NCI-H1105 treated with DMSO at 0.1 percent for 48 hours (cell line): ENCODE measurements at places on chromosomes 3 and 15.

DNA sequence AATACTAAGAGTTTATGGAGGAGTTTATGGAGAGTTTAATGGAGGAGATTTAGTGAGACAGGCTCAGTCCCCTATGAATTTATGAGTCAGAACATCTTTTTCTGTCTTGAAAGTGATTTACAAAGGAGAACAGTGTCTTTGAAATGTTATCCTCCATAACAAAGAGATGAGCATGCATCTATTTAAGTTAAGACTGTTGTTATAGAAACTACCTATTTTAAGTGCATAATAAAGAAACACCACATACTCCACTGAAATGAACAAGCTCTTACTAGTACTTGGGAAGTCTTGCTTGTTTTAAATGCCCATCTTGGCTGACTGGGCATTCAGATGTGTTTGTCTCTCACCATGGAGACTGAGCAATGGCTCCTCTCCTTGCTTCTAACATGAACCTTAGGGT, 118.7 kb upstream of the ACP3 start:
- DNase-seq = no peak

GRCh38 chr3:69370156-69370883, 15.6 kb downstream of the FRMD4B start:
- no peak for DNase-seq

DNA sequence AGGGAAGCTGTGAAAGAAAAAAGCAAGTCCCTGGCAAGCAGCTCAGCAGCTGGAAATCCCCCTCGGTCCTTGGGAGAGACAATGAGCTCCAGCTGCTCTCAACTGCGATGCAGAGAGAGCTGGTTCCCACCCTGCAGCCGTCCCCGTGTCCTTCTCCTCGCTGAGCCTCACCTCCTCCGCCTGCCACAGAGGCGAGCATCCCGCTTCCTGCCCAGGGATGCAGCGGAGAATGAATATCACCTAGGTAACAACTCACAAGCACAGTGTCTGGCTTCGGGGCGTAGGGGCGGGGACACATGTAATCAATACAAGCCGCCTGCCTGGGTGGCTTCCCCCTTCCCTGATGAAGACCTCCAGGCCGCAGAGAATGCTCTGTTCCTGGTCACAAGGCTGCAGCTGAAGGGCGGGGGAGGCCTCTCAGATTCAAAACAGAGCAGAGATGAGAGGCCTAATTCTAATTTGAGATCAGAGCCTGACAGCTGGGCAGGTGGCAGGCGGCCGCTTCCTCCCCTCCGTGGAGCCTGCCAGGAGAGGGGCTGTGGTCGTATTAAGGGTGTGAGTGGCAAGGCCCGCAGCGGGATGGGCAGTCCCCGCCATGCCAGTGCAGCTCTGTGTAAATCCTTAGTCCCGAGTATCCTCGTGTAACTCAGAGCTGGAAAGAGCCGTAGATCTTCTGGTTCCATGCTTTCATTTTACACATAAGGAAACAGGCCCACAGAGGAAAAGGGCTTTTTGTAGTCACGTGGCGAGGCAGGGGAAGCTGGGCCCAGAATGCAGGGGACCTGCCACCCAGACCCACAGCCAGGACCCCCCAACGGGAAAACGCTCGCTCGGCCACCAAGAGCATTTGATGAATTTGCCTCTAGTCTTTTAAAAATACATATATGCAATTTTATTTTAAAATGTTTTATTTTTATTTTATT, 24.3 kb downstream of the ZDHHC19 start:
- DNase-seq = peak; percentile 95

GRCh38 chr3:73516631-73517030, 108.1 kb downstream of the PDZRN3 start:
- DNase-seq = peak; percentile 64

- DNase-seq = no peak
Observed at GRCh38 chr15:83109532-83109931, 2.1 kb downstream of the TM6SF1 start.

GRCh38 chr3:122092460-122093165, 37.5 kb downstream of the CD86 start:
- DNase-seq = no peak

- DNase-seq = no peak
Observed at GRCh38 chr15:90419738-90420406, 31.8 kb downstream of the IQGAP1 start.

DNA sequence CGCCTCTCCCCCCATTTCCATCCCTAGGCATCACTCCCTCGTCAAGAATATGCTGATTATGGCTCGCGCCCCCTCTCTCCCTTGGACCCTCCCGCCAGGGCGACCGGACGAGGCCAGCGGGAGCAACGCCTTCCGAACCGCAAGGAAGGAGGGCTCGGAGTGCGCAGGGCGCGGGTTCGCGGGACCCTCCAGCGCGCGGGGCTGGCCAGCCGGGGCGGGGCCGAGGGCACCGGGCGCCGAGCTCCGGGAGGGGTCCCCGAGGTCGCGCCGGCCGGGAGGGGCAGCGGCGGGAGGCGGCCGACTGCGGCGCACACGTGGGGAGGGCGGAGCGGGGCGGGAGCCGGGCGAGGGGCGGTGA, 483 bp downstream of the EHD4 start:
- DNase-seq = no peak

GRCh38 chr3:65151666-65152065, 463.9 kb upstream of the ADAMTS9 start:
- no peak for DNase-seq

GRCh38 chr3:83002869-83003445, 1241.5 kb upstream of the GBE1 start:
- peak; percentile 91 for DNase-seq

GRCh38 chr15:70195587-70196305, 98.0 kb upstream of the TLE3 start:
- no peak for DNase-seq

GRCh38 chr3:173398111-173398479, 551 bp downstream of the NLGN1 start:
- DNase-seq = no peak

DNA sequence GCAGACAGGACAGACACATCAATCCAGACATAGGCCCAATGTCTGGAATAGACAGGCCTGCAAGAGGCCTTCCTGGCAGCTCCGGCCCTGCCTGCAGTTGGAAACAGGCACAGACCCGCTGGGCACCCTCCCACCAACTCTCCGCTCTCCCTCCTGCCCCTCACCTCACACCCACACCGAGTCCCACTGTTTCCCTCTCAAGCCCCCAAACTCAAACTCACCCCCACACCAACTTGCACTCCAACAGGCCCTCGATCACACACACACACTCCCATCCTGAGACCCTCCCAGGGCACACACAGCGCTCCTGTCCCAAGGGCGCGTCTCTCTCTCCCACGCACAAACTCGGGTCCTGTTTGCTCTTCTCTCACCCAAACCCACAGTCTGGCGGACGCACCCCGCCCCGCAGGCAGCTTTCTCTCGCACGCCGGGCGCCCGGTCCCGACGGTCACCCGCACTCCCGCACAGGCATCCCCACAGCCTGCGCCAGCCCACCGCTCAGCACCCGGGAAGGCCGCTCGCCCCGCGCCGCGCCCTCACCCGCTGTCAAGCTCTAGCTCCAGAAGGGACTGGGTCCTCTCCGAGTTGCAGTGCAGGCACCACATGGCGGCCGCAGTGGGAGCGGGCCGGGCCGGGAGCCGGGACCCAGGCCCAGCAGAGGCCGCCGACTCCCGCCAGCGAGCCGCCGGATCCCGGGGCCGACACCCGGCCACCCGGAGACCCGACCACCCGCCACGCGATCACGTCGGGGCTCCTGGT, 106.2 kb downstream of the IQSEC1 start:
- no peak for DNase-seq

DNA sequence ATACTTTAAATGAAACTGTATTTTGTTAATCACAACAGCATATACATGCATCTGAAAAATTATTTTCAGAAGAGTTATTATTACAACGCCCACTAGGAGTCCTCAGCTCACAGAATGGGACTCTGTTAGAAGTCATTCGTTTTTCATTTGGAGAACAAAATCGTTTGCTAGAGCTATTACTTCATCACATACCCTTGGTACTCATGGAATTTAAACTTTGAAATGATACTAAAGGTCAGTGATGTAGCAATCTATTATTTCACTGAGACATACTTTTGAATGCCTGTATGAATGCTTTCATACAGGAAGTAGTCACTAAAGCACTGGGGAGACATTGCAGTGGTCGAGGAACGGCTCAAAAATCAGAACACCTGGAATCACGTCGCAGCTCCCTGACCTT, 198.1 kb downstream of the MBNL1 start:
- DNase-seq = no peak

DNA sequence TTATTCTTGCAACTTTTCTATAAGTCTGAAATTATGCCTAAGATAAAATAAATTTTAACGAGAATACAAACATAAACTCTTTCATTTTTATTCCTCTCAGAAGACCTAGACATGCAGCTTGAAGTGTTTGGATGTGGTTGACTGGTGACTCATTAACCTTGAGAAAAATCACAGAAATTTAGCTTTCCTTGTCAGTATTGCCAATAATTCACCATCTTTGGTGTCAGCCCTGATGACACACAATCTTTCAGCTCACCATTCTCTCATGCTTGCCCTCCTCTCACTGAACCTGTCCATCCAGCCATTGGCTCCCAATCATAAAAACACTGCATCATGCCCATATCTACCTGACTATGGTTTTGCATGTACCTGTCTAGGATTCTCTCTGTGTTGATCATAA, 22.6 kb upstream of the TNFAIP8L3 start:
- no peak for DNase-seq

DNA sequence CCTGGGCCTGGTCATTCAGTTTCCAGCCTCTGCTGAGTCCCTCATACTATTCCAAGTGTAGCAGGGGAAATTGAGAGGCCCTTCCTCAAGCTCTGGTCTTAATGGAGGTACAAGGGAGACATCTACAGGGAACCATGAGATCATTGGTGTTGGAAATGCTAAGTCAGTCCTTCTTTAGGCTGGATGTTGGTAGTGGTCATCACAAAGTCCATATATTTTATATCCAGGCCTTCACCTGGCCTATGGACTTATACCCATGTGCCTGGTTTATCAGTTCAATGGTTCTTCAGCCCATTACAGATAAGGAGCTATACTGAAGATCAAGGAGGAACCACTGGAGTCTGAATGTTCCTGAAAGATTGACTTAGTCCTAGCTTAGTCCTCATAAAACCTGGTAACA, 135.0 kb downstream of the STAG1 start:
- DNase-seq = no peak

DNA sequence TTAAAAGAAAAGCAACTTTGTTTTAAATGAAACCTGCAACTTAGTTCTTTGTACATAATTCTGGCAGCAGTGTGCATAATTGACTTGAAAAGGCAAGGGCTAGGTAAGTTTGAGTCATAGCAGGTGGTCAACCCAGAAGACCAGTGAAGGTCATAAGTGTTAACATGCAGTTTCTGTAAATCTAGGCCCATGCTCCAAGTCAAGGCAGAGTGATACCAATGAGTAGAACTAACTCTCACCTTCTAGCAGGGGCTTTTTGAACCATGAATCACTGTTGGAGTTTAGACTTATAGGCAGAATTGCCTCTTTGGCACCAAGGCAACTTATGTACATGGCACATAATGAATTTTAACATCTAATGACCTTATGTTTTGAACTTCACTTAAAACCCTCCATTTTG, 29.5 kb upstream of the IL20RB start:
- DNase-seq = no peak

GRCh38 chr15:67146234-67146633, 80.8 kb downstream of the SMAD3 start:
- DNase-seq = no peak

- DNase-seq = no peak
Observed at GRCh38 chr3:172142864-172143451, 103.6 kb downstream of the FNDC3B start.

- no peak for DNase-seq
Observed at GRCh38 chr15:62124973-62125303, 40.1 kb downstream of the C2CD4B start.

DNA sequence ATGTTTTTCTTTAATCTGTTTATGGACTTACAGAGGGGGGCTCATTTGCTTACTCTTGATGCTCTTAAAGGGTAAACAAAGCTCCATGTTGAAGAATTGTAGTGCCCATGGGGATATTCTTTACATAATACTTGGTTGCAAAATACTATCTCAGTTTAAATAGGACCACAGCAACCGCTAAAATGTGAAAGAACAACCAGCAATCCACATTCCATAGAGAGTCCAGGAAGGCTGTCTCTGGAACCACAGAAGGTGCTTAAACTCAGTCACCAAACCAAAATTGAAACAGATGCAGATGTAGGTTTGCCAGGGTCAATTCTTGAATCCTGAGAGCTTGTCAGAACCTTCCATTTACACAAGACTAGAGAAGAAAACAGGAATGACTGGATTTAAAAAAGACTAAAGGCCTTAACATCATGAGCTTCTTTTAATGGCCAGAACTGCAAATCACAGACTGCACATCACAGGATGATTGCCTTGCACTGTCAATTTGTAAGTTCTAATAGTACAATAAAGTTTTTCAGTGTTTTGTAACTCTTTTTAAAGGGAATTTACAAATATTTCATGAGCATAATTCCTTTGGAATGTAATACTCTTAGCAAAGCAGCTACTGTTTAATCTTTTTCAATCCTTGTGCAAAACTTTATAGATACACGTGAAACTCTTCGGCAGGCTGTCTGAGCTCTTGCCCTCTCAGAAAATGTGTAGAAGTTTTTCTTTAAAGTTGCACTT, 661.6 kb downstream of the SI start:
- DNase-seq = no peak

DNA sequence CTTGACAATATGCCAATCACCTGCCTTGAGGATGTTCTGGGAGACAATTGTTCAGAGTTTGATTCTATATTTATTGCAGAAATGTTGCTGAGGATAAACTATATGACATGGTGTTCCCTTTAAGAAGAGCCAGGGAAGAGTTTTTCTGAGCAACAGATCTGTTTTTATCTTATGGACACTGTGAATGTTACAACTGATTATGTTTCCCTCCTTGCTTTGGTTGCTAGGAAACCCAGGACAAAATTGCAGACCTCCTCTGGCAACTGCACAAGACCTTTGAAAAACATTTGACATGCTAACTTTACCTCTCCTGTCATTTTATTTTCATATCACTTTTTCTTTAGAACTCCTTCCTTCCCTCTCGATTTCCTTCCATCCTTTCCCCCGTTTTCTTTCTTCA, 8.2 kb upstream of the TM6SF1 start:
- no peak for DNase-seq

DNA sequence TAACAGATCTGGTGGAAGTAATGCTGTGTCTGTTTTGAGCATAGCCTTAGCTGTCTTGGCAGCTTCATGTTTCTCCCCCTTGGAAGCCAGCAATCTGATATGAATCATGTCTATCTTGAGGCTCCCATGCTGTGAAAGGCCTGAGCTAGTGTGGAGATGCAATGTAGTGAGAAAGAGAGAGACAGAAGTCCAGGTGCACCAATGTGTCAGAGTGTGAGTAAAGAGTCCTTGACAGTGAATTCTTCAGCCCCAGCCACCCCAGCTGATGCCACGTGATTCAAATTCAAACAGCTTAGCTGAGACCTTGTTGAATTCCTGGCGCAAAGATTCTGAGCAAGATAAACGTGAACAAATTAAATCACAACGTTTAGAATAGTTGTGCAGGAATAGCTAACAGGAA, 704.2 kb downstream of the EDEM1 start:
- no peak for DNase-seq

DNA sequence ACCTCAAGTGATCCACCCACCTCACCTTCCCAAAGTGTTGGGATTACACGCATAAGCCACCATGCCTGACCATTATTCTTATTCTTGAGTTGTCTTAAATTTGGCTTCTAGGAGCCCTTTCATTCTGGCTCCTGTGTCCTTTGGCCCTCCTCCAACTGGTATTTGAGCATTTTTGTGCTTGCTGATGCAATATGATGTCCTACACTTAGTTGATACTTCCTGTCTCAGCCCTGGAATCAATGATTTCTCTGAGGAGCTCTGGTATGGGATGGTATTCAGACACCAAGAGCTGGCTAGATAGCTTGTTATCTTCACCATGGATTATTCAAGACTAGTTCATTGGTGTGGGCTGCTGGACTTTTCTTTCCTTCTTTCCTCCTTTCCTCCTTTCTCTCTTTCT, 25.4 kb downstream of the ZNF621 start:
- DNase-seq = no peak
